ENCODE measurements at places on chromosomes 4 and X.

DNA sequence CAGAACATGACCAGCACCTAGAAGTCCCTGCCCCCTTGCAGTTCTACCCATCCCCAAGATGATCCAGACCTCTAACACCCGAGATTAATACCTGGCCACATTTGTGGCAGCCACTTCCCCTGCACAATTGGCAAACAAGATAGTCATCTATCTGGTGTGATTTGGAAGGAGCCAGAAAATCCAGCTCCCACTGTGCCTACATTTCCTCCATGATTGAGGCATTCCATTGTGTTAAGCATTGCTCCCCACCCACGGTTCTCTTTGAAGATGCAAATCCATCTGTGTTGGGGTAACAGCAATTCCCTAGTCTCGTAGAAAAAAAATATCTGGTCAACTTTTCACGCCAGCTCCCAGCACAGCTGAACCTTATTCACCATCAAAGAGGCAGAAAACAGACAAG lies 405.0 kb downstream of the BCOR start:
- no peak for DNase-seq

- DNase-seq = no peak
Observed at GRCh38 chr4:6190486-6190885, 9.9 kb downstream of the JAKMIP1 start.

DNA sequence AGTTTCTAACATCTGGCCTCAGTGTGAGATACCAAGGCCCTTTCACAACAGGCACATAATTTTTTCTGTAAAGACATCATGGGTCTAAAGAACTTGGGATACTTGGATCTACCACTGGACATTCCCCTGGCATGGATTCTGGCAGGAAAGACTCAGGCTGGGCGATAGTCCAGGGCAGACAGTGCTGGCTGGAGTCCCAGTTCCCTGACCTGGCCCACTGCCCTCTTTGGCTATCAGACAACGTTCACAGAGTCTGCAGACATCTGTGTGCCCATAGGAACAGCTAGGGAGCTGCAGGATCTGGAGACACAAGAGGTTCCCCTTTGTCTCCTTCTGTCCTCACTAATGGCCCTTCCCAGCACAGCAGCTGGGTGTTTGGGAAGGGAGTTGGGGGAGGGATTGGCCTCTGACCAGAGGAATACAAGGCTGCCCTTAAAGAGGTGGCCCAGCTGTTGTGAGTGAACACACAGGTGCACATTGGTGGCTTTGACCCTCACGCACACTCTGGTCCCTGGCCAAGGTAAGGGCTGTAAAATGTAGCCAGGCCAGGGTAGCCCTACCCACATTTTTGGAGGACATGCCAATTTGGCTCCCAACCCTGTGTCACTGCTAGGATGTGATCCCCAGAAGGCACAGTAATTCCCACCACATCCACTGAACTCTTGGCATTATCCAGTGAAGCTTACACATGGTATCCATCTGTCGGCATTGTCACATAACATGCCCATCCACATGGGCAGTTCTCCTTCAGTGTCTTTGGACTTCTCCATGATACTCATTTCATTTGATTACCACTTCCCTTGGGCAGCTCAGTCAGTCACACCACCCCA lies 72.3 kb downstream of the SOX3 start:
- DNase-seq = no peak

GRCh38 chr4:121041307-121042090 lies 30.8 kb downstream of the NDNF start:
- DNase-seq = no peak
